ENCODE measurements at places on chromosomes 4 and X.

DNA sequence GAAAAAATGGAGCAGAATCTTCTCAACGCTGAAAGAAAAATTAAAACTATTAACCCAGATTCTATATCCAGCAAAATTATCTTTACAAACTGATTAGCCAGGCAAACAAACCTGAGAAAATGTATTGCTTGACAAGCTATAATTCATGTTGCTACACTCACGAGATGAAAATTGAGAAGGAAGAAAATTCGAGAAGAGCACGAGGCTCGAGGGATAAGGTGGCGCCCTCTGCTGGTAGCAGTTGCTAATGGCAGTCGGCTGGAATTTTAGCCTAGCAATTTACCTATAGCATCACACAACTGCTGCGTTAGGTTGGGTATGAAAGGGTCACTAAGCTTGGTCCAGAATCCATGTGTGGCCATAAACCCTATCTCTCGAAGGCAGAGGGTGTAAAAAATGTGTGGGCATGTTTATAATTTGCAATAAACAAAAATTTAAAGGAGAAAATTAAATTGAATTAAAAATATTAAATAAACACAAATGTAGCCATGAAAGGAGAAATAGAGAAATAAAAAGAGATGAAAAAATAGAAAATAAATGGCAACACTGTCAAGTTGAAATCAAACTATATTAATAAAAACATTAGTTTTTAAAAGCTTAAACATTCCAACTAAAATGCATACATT, 126.6 kb downstream of the PPP4R3C start:
- peak; percentile 0 for DNase-seq

- DNase-seq: no peak
These were observed 227.2 kb upstream of the PSAPL1 start for GRCh38 chr4:7661846-7662506.

- no peak for DNase-seq
These were observed 170.4 kb upstream of the HS3ST1 start for GRCh38 chr4:11599064-11599463.

DNA sequence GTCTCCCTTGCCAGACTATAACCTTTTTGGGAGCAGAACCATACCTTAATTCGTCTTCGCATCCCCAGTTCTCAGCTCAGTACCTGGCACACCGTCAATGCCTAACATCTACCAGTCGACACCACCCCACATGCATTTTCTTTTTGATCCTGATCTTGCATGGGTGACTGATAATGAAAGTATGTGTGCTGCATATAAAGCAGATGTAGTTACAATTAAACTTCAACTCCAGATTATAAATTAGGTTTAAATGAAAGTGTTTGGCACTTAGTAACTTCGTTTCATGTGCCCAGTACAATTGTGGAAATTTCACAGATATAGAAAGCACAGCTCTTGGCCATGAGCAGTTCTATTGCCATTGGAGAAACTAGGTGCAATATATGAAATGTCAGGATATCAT, 8.8 kb upstream of the NKX6-1 start:
- DNase-seq: no peak

GRCh38 chr4:37967736-37968135, 7.5 kb downstream of the PTTG2 start:
- DNase-seq: no peak

- no peak for DNase-seq
These were observed 2.0 kb downstream of the ANXA3 start for GRCh38 chr4:78553529-78554060.

DNA sequence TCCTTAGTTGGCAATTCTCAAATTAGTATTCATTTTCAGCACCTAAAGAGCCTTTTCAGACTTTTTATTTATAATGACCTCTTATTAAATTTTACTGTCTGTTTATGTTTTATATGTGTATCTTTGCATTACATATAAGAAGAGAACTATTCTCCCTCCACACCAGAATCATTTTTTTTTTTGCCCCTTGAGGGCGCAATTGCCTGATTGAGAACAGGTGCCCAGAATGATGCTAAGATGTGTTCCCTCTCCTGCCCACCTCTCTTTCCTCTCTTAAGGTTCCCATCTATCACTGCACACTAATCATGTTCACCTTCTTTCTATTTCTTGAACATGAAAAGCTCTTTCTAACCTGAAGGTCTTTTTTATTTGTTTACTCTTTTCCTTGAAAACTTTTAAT, 44.2 kb upstream of the ADAM29 start:
- DNase-seq: no peak

- no peak for DNase-seq
These were observed 22.7 kb upstream of the OGT start for GRCh38 chrX:71510161-71510560.

- no peak for DNase-seq
These were observed 119.9 kb downstream of the ANK2 start for GRCh38 chr4:113169368-113169767.

- no peak for DNase-seq
These were observed 55.4 kb downstream of the TRIM2 start for GRCh38 chr4:153259661-153260060.

DNA sequence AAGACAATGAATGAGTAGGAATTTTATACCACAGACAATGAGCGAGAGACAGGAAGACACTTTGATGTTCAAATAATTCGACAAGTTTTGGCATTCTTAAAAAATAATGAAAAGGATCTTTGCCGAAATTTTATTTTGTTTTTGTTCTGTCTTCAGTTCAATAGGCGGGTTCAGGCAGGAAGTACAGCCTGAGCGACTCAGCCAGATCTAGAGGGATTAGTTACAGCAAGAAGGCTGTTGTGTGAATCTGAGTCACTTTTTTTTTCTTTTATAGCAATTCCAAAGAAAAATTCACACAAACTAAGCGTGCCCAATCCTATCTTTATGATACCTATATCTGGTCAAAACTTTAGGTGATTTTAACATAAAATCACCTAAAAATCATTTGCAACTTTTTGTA, 505.4 kb upstream of the FAM241A start:
- no peak for DNase-seq

DNA sequence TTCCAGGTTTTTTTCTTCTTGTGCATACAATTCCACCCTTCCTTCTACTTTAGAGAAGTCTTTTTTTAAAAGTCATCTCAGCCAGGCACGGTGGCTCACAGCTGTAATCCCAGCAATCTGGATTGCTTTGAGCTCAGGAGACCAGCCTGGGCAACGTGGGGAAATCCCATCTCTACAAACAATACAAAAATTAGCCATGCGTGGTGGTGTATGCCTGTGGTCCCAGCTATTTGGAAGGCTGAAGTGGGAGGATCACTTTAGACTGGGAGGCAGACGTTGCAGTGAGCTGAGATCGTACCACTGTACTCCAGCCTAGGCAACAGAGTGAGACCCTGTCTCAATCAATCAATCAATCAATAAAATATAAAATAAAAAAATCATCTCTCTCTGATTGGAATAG, 14.8 kb downstream of the ELOVL6 start:
- no peak for DNase-seq

GRCh38 chr4:113109106-113109718, 59.8 kb downstream of the ANK2 start:
- DNase-seq: no peak

- DNase-seq: no peak
These were observed 36.7 kb upstream of the NPNT start for GRCh38 chr4:105858466-105859040.

DNA sequence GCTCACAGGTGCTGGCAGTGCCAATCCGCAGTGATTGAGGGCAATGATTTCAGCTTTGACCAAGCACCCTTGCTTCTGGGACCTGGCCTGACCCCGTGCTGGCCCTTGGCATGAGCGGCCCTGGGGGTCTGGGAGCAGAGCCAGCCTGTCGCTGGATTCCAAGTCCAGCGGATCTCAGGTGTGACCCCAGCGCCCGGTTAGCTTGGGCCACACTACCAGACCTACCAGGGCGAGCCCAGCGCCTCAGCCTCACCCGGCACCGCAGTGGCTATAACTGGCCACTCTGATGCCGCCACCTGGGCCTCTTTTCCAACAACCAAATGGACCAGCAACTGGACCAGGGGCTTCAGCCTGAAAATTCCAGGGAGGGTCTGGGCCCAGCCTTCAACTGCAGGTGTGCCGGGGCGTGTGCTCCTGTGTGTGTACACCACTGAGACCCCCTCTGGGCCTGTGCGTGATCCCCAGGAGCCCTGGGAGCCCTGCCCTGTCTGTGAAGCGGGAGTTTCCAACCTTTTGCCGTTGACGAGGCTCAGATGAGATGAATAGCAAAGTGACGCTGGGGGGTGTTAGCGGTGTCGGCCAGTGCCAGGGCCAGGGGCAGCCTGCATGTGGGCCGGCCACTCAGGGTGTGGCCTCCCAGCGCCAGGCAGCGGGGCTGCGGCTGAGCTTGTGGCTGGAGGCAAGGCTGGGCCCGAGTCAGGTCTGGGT, 658 bp downstream of the SH3TC1 start:
- DNase-seq: no peak

GRCh38 chr4:53040459-53040815, 178.3 kb downstream of the RASL11B start:
- no peak for DNase-seq

- no peak for DNase-seq
These were observed 1050.6 kb upstream of the GRIA3 start for GRCh38 chrX:122133478-122133877.

Measured in foreskin melanocyte (primary cell).